Left renal cortex interstitium (tissue), 4 donors: ENCODE measurements at places on chromosomes 4 and X. TPM values are rescaled to one million over a fixed set of nuclear protein-coding genes. Genes with fewer than 3 reads are reported as not detected.

Gene IL13RA1
- polyA plus RNA-seq = 63.4 TPM

Gene NAT8L
- 7.4 TPM for polyA plus RNA-seq

Gene TMPRSS11F
- polyA plus RNA-seq = not detected

Gene ENPEP
- polyA plus RNA-seq = 150 TPM

Gene OTUD6A
- not detected for polyA plus RNA-seq

Gene CENPVL2
- 0.30 TPM for polyA plus RNA-seq

Gene CPE
- 86.9 TPM for polyA plus RNA-seq

Gene TRPC3
- 1.0 TPM for polyA plus RNA-seq

Gene ANK2
- polyA plus RNA-seq = 66.5 TPM

Gene MAGEB6
- polyA plus RNA-seq = not detected

Gene UNC5C
- 37.0 TPM for polyA plus RNA-seq

Gene ODAPH
- polyA plus RNA-seq = not detected
